ENCODE measurements at places on chromosomes 7 and 10. TPM values are rescaled to one million over a fixed set of nuclear protein-coding genes. Genes with fewer than 3 reads are reported as not detected.

SFRP4 gene
- polyA plus RNA-seq, result 0.98 TPM

NANOS1 gene
- 3.2 TPM for polyA plus RNA-seq

AKR1C4 gene
- polyA plus RNA-seq, result 0.02 TPM

SCIN gene
- 0.37 TPM for polyA plus RNA-seq

GRCh38 chr7:21966271-21966670, 20.6 kb upstream of the CDCA7L start:
- DNase-seq, result no peak

GRCh38 chr10:100208276-100208675, 21.1 kb downstream of the CHUK start:
- no peak for DNase-seq

GRCh38 chr10:122659651-122660050, 40.0 kb downstream of the C10orf120 start:
- DNase-seq, result no peak

Measured in thymus (tissue), 14 donors.